ENCODE measurements at places on chromosomes 1 and 21.

DNA sequence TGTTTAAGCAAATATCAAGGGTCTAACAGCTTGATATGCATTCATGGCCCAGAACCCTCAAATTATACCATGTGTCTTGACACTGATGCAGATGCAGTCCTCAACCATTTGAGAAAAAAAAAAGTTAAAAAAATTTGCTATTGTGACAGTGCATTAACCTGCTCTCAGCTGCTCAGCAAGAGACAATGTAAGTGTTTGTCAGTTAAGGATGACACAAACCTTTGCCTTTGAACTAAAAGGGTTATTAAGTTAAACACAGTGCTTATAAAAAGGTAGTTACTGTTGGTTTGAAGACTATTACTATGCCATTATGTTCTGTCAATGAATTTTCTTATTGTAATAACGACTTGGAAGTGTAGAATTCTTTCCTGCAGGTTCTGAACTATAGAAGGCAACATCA lies 655.6 kb upstream of the NEGR1 start:
- H3K36me3 ChIP-seq, result no peaks in the 10 kb centered on the region
- DNase-seq, result no peak
- no peaks in the 10 kb centered on the region for H3K27me3 ChIP-seq
- H3K27ac ChIP-seq, result no peak overlapping the region
- H3K4me1 ChIP-seq, result no peaks in the 10 kb centered on the region

- DNase-seq, result no peak
- no peak overlapping the region for H3K4me3 ChIP-seq
- peaks cover 6% of the 10 kb centered on the region for H3K4me1 ChIP-seq
These were observed 301.0 kb downstream of the TTLL7 start for GRCh38 chr1:83697961-83698360.

DNA sequence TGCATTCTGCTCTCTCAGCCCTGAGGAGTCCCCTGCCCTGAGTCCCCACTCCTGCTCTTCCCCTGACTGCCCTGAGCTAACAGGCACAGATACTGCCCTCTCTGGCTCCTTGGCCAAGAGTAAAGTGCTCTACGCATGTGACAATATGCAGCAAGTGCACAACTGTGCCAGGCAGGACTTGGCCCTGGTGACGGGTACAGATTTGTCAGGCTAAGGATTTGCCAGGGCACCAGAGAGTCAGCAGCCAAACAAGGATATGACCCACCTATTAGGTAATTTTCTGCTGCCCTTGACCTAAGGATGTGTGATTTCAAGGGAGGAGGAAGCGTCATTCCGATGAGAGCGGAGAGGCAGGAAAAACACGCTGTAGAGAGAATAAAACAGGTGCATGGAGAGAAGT lies 339.0 kb downstream of the PTPRU start:
- no peaks in the 10 kb centered on the region for H3K27me3 ChIP-seq
- no peaks in the 10 kb centered on the region for H3K36me3 ChIP-seq
- no peaks in the 10 kb centered on the region for H3K4me1 ChIP-seq
- no peak for DNase-seq
- H3K4me3 ChIP-seq, result no peak overlapping the region

DNA sequence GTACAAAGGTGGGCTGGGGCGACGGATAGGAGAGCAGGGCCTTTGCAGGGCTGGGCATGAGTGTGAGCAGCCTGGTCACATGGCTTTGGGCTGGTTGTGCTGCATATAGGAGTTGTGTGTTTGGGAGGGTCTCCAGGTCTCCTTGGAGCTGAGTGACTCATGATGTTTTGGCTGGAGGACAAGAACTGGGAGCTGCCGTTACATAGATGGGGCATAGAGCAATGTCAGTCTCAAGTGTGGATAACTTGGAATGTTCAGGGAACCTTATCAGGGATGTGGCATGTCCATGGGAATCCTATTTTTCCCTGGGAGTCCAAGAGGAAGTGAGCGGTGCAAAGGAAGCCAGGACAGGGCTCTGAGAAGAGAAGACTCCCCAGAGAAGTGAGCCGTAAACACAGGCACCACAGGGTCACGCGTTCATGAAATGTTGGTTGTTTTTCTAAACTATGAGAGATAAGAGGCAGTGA lies 136.4 kb upstream of the KCNE2 start:
- no peak for DNase-seq
- no peaks in the 10 kb centered on the region for H3K27me3 ChIP-seq
- no peak overlapping the region for H3K27ac ChIP-seq
- peaks cover 8% of the 10 kb centered on the region for H3K4me1 ChIP-seq

DNA sequence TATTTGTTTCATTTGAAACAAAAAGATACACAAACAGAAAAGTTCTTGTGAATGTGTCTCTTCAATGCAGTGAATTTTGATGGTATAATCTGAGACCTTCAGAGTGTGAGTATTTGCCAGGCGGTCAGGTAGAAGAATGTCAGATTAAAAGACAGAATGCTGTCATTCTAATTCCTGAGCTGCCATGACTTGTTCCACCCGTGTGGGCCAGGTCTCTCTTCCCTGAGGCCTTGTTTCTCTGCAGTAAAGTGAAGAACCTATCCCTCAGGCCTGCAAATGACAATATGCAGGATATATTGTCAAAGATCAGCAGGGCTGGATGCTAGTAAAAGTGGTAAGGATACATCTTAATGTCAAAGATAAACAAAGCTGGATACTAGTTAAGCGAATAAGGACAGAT lies 111.4 kb downstream of the ZP4 start:
- no peaks in the 10 kb centered on the region for H3K4me1 ChIP-seq
- no peak overlapping the region for H3K27ac ChIP-seq
- H3K27me3 ChIP-seq, result no peaks in the 10 kb centered on the region

DNA sequence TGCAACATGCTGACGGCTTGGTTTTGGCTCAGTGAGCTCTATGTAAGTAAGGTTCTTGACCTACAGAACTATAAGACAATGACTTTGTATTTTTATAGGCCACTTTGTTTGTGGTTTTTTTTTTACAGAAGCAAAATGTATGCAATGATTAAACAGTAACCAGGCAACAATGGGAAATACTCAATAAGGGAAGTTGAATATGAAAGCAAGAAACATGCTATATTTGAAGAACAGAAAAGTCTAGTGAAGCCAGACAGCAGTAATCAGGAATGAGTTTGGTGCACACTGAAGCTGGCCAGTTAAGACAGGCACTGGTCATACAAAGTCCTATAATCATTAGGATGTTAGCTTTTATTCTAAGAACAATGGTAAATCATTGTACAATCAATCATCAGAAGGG lies 1926.8 kb downstream of the NCAM2 start:
- DNase-seq, result no peak
- no peaks in the 10 kb centered on the region for H3K4me1 ChIP-seq
- no peak overlapping the region for H3K27ac ChIP-seq
- H3K4me3 ChIP-seq, result no peak overlapping the region

- no peak overlapping the region for H3K27ac ChIP-seq
- H3K4me3 ChIP-seq, result no peak overlapping the region
- no peaks in the 10 kb centered on the region for H3K36me3 ChIP-seq
These were observed 182.9 kb upstream of the ATP1B1 start for GRCh38 chr1:168923521-168924136.

GRCh38 chr1:98661544-98662355 lies at the start of gene SNX7:
Gene SNX7, plus strand, starts transcription at chr1:98661721. Its CDS starts 11 bp downstream, at chr1:98661732.
- no peaks in the 10 kb centered on the region for H3K27me3 ChIP-seq
- peaks cover 18% of the 10 kb centered on the region for H3K4me1 ChIP-seq
- H3K4me3 ChIP-seq, result peak within 1 kb of the TSS; percentile 95
- H3K36me3 ChIP-seq, result no peaks in the 10 kb centered on the region

DNA sequence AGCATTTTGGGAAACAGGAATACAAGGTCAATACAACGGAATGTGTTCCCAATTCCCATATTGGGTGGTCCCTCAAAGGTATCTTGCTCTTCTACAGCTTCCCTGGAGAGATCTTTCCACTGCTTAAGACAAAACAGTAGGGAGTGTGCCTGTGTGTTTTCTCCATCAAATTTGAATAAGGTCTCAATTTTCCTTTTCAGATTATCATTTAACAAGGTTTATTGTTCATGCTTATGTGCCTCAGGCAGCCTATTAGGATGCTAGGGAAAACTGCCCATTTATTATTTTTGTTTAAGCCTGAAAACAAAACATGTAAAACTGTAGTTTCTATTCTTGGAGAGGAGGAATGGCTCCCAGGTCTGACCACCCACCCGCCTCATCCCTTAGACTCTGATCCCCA lies 622.7 kb downstream of the LMO4 start:
- H3K4me3 ChIP-seq, result no peak overlapping the region
- no peaks in the 10 kb centered on the region for H3K36me3 ChIP-seq
- DNase-seq, result no peak
- no peak overlapping the region for H3K27ac ChIP-seq
- H3K27me3 ChIP-seq, result no peaks in the 10 kb centered on the region
- no peaks in the 10 kb centered on the region for H3K4me1 ChIP-seq

DNA sequence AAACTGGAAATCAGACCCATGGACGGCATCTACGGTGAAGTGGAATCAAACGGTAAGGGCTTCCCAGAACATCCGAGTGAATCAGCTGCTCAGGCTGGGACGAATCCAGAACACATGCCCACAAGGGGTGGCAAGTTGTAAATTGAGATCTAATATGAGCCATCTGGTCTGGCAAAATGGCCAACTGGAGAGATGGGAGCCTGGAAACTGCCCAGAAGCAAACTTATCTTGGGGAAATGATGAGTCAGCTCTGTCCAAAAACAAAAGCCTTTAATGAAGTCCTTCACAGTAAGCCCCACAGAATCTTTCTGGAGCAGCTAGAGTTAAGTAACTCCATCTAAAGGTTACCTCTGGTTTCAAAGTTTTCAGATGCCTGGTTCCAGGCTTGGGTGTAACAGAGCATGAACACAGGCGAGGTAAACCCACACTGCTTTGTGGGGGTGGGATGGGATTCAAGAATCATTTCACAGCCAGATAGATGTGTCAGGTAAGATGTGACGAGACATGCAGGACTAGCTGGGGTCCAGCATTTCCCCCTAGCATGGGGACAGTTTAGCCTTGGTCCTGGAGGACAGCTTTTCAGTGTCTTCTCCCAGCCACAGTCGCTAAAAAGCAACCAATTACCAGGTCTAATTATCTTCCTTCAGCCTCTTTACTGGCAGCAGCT lies 10.5 kb upstream of the SRP9 start:
- DNase-seq, result peak; percentile 86
- H3K36me3 ChIP-seq, result no peaks in the 10 kb centered on the region
- peak overlapping the region; percentile 86 for H3K27ac ChIP-seq
- peaks cover 15% of the 10 kb centered on the region for H3K4me1 ChIP-seq

- H3K4me1 ChIP-seq, result no peaks in the 10 kb centered on the region
- no peak for DNase-seq
- H3K4me3 ChIP-seq, result no peak overlapping the region
- H3K36me3 ChIP-seq, result no peaks in the 10 kb centered on the region
- no peak overlapping the region for H3K27ac ChIP-seq
These were observed 85.4 kb downstream of the COLGALT2 start for GRCh38 chr1:183952101-183952500.

DNA sequence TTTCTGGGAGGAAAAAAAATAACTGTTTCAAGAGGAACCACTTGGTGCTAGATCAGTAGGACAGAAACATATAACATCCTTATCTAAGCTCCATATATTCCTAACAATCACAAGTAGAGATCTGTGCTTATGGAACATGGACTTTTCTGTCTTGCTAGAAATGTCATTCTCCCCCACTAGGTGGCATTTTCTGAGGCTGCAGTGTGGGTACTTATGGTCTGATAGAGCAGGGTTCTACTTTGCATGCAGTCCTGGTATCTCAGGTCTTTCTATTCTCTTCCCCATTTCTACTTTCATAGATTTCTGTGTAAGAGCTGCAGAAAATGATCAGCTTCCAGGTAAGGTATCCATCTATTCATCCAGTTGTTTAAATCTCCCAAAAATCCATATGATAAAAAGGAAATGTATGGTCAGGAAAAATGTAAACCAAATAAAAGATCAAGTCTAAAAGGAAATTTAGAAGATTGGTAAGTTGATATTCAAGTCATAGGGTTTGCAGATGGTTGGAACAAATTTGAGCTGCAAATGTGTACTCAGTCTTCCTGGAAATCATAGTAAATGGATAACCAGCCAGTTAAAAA lies 1.5 kb downstream of the ZNF684 start:
- no peak for DNase-seq
- no peaks in the 10 kb centered on the region for H3K27me3 ChIP-seq
- no peaks in the 10 kb centered on the region for H3K36me3 ChIP-seq
- no peak overlapping the region for H3K27ac ChIP-seq
- peak overlapping the region; percentile 77 for H3K4me3 ChIP-seq

- H3K36me3 ChIP-seq, result peaks cover 6% of the 10 kb centered on the region
- H3K27me3 ChIP-seq, result no peaks in the 10 kb centered on the region
- no peaks in the 10 kb centered on the region for H3K4me1 ChIP-seq
- DNase-seq, result peak; percentile 51
These were observed 862 bp downstream of the GSTM3 start for GRCh38 chr1:109739738-109740614.

- no peaks in the 10 kb centered on the region for H3K27me3 ChIP-seq
- no peaks in the 10 kb centered on the region for H3K36me3 ChIP-seq
- H3K4me1 ChIP-seq, result peaks cover 27% of the 10 kb centered on the region
- H3K27ac ChIP-seq, result peak overlapping the region; percentile 83
These were observed 5.3 kb upstream of the SLC6A9 start for GRCh38 chr1:44036409-44037139.

DNA sequence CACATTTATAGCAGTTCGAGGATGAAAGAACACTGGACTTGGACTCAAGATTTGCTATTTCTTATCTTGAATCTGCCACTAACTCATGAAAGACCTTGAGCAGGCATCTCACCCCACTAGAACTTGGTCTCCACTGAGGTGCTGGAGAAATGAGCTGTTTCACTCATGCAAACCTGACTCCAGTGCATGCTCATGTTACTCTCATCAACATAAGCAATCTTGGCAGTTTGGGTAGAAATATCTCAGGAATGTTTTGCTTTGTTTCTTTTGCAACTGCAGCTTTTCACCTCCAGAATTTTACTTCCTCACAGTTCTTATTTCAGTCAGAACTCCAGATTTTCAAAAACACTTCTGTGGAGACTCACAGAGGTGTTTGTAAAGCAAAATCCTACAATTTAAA lies 46.2 kb upstream of the DAB1 start:
- no peaks in the 10 kb centered on the region for H3K4me1 ChIP-seq
- H3K27ac ChIP-seq, result no peak overlapping the region
- no peaks in the 10 kb centered on the region for H3K36me3 ChIP-seq
- no peak for DNase-seq
- H3K4me3 ChIP-seq, result no peak overlapping the region

DNA sequence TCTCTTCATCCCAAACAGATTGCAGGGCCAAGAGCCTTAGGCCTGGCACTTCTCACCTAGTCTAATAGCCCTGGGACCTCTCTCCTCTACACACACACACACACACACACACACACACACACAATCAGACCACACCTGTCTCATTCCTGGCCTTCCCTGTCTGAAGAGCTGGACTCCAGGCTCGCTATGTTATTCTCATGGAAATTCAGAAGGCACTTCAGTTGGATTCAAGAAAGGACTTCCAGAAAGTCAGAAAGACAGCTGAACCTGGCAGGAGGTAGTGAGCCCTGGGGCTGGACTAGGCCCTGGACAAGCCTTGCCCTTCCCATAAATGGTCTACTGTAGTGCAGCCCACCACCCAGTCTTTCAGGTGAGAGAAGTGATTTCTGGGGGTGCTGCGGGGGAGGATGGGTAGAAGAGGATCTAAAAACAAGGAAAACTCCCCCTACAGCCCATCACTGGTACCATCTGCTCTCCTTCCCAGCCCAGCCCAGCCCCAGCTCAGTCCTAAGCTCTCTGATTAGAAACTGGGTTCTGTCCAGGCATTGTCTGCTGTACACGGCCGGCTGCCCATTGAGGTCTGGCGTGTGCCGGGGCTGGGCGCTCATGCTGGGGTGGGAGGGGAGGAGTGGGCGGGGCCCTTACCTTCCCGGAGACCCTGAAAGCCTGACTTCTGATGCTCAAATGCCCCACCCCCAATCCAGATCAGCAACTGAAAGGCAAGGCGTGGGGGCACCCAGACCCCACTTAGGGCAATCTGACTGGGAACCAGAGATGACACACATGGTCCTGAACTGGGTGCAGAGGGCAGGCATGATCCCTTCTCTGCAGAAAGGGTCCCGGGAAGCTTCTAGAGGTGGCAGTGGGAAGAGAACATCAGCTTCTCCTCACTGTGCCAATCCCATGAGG lies 2.5 kb downstream of the KIF21B start:
- no peaks in the 10 kb centered on the region for H3K27me3 ChIP-seq
- DNase-seq, result no peak
- no peaks in the 10 kb centered on the region for H3K36me3 ChIP-seq
- H3K4me3 ChIP-seq, result no peak overlapping the region
